GM23338 (cell line): ENCODE measurements at places on chromosomes 5 and 9. TPM values are rescaled to one million over a fixed set of nuclear protein-coding genes. Genes with fewer than 3 reads are reported as not detected.

- H3K4me3 ChIP-seq: no peak overlapping the region
- no peaks in the 10 kb centered on the region for H3K4me1 ChIP-seq
- no peaks in the 10 kb centered on the region for H3K27me3 ChIP-seq
- no peak for DNase-seq
- peaks cover 4% of the 10 kb centered on the region; the same call in 1 of the 2 replicates for H3K36me3 ChIP-seq
- no peak overlapping the region for H3K27ac ChIP-seq
Observed at GRCh38 chr5:71623221-71623794, 36.2 kb downstream of the MCCC2 start.

Gene C5
- total RNA-seq: 0.12 and 0.31 TPM in 2 replicates

DNA sequence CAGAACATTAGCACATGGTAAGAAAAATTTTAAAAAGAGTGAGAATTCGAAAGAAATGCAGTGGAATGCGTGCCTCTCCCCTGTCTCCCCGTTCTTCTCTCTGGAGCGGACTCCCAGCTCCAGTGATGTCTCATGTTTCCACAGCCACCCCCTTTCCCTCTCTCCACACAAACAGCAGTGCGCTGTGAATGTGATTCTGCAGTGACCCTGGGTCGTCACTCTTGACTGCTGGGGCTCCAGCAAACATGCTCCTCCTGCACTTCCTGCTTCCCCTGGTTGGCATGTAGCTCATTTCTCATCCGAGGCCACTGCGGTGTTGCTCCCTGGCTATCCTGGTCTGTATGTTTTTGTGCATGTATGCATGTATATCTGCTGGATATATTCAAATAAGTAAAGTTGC, 13.3 kb downstream of the PHF2 start:
- DNase-seq: no peak
- no peak overlapping the region for H3K4me3 ChIP-seq
- H3K27ac ChIP-seq: no peak overlapping the region
- H3K36me3 ChIP-seq: no peaks in the 10 kb centered on the region

DNA sequence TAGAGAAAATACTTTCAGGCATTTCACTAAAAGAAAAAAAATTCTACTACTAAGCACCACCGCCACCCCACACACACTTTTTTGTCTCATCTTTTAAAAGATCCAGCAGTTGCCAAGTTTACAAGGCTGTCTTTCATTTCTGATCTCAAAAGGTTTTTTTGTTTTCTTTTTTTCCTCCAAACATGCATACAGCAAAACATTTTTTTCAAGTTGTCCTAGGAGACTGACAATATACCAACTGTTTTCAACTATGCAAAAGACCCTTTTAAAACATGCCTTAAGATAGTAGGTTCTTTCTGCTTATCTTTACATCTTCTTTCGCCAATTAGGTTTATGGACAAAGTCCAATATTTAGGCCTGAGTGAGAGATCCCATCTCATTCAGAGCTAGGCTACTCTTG, 65.2 kb downstream of the HMHB1 start:
- DNase-seq: no peak
- H3K4me1 ChIP-seq: peaks cover 16% of the 10 kb centered on the region; the same call in 1 of the 2 replicates
- H3K27ac ChIP-seq: no peak overlapping the region
- no peaks in the 10 kb centered on the region for H3K36me3 ChIP-seq
- H3K4me3 ChIP-seq: no peak overlapping the region

GRCh38 chr5:79008362-79008761, 23.3 kb upstream of the ARSB start:
- H3K27ac ChIP-seq: no peak overlapping the region
- H3K27me3 ChIP-seq: no peaks in the 10 kb centered on the region
- H3K4me1 ChIP-seq: no peaks in the 10 kb centered on the region

DNA sequence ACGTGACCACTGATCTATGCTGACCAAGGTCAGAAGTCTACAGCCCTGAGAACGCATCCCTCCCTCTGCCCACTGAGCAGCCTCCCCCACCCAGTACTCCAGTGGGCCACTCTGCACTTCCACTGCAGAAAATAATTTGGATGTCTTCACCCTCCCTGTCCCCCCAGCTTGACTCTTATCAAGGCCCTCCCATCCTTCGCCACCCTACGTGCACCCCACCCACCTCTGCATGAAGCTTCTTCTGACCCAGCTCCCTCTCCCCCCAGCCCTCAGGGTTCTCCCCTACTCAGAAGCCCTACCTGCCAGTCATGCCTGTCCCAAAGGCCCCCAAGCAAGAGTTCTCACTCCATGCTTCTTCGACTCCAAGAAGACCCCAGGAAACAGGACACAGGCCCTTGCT, 138.5 kb upstream of the FSTL4 start:
- H3K36me3 ChIP-seq: no peaks in the 10 kb centered on the region
- no peaks in the 10 kb centered on the region for H3K4me1 ChIP-seq
- no peak overlapping the region for H3K4me3 ChIP-seq
- no peak for DNase-seq
- H3K27ac ChIP-seq: no peak overlapping the region

Gene SCGB3A2
- total RNA-seq: 27.0 and 36.1 TPM in 2 replicates

GRCh38 chr5:1807451-1808185, 6.4 kb downstream of the NDUFS6 start:
- 0 out of 2 replicates have a peak overlapping the region, but pooled peaks have one; percentile 59 for H3K27ac ChIP-seq
- no peak overlapping the region for H3K4me3 ChIP-seq
- DNase-seq: no peak
- H3K27me3 ChIP-seq: no peaks in the 10 kb centered on the region
- H3K4me1 ChIP-seq: no peaks in the 10 kb centered on the region; the same call in none of the 2 replicates

Gene NSG2
- total RNA-seq: not detected in 2 replicates

DNA sequence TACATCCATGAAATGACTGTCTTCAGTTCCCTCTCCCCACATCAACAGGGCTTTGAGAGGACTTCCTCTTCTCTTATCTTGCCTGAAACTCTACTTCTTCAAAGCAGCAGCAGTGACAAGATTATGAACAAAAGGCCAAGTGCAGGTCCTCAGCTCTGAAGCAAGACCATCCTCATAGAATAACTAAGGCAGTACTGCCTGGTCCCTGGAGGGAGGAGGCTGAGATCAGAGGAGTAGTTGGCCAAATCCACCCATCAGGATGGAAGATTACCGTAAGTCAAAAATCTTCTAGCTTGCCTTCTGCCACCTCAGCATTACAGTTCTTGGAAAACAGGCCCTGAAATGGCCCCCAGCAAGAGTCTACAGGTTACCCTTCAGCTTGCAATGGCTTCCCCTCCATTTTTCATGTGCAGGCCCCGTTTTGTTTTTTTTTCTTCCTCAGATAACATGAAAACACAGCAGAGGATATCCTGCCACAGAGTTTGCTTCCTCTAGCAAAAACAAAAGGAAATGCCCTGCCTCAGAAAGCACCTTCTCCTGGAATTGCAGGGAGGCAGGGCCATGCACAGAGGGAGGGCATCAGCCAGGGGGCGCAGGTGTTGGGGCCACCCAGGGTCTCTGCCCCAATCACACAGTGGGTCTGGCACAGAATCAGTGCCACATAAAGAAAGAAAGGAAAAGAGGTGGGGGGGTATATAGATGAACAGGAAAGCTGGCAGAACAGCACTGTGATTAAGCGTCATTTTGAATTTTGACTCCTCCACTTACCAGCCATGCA, 40.0 kb downstream of the KLHL3 start:
- no peaks in the 10 kb centered on the region for H3K27me3 ChIP-seq
- no peak overlapping the region for H3K27ac ChIP-seq
- peaks cover 4% of the 10 kb centered on the region; the same call in 1 of the 2 replicates for H3K36me3 ChIP-seq
- H3K4me3 ChIP-seq: no peak overlapping the region
- peak; percentile 47 for DNase-seq

DNA sequence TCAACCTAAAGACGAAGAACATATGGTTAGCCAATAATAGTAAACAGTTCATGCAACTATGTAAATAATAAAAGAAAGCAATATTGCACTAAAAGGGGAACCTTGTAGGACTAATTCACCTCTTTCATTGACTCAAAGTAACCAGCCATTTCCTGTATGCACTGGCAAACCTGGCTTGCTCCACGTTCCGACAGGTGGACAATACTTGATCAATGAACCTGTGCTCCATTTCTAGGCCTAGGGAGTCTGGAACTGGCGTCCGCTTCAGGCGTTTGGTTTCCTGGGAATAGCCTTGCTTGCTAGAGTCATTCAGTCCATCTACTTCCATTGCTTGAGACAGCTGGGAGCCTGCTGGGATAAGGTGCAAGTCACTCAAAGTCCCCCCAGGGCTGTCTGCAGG, 41.6 kb downstream of the PTAR1 start:
- no peak for DNase-seq
- H3K27me3 ChIP-seq: no peaks in the 10 kb centered on the region
- no peaks in the 10 kb centered on the region for H3K4me1 ChIP-seq

DNA sequence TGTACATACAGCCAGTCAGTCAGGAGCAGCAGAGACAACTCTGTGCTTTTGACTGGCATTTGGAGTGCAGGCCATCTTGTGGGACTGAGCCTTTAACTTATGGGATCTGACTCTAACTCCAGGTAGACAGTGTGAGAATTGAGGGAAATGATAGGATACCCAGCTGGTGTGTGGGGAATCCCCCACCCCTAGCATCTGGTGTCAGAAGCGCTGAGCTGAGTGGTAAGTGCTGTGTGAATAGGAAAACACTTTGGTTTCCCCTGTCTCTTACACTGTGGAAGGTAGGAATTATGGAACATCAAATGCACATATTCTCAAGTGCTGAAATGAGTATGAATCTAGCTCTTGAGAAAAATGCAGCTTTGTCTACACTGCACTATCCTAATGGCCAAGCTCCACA, 43.9 kb downstream of the CCDC125 start:
- no peaks in the 10 kb centered on the region for H3K36me3 ChIP-seq
- peaks cover 8% of the 10 kb centered on the region; the same call in 1 of the 2 replicates for H3K4me1 ChIP-seq
- no peaks in the 10 kb centered on the region for H3K27me3 ChIP-seq
- H3K4me3 ChIP-seq: no peak overlapping the region

GRCh38 chr9:4866239-4866969, 73.7 kb downstream of the RCL1 start:
- H3K27me3 ChIP-seq: no peaks in the 10 kb centered on the region
- H3K36me3 ChIP-seq: no peaks in the 10 kb centered on the region
- no peak for DNase-seq

DNA sequence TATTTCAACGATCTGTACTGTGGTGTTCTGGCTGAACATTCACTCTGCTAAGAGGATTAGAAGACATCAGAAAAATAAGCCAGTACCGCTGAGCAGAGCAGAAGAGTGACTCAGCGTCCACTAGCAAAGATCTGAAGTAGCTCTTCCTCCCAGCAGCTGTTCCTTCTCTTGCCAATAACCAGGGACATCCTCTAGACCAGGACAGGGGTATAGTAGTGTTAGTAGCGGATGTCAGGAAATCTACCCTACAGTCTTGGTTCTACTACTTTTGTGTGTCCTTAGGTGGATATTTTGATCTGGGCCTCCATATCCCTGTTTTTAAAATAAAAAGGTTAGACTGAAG, 103.6 kb downstream of the TSSK1B start:
- H3K27me3 ChIP-seq: no peaks in the 10 kb centered on the region
- H3K27ac ChIP-seq: no peak overlapping the region
- no peak for DNase-seq
- H3K36me3 ChIP-seq: no peaks in the 10 kb centered on the region

GRCh38 chr5:110852053-110852452, 113.2 kb downstream of the SLC25A46 start:
- DNase-seq: no peak
- H3K4me1 ChIP-seq: no peaks in the 10 kb centered on the region
- H3K4me3 ChIP-seq: no peak overlapping the region

GRCh38 chr9:82722561-82722960, 340.4 kb downstream of the RASEF start:
- no peak for DNase-seq
- H3K27me3 ChIP-seq: no peaks in the 10 kb centered on the region
- no peaks in the 10 kb centered on the region for H3K36me3 ChIP-seq
- H3K4me3 ChIP-seq: no peak overlapping the region

DNA sequence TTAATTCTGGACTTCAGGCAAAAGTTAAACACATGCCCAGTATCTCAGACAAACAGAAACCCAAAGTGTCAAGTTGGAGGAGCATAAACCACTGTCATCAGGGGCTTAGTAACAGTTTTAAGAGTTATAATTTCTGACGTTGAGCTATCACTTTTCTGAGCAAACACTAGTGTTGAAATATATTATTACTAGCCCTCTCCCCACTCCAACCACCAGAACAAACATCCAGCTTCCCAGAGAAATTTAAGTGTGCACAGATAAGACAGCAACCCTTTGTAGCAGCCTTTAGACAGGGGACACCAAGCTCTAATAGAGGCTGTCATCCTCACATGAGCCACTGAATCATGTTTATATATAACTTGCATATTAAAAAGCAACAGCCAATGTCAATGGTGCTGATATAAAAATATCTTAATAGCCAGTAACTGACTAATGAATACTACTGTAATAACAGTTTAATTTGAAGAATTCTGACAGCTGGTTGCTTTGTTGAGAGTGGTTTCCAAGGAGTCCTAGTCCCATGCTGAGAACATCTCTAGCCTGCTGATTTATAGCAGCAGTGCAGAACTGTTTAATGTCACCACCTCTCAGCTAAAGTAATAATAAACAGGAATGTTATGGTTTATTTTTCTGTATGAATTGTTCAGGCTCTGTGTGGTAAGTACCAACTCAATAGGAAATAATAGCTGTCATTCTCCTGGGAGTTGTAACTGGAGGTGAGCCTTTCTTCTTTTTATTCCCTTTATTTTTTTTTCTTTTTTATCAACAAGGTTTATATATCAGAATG, 528.7 kb upstream of the ZNF608 start:
- H3K27ac ChIP-seq: no peak overlapping the region
- DNase-seq: no peak
- no peak overlapping the region for H3K4me3 ChIP-seq
- H3K27me3 ChIP-seq: no peaks in the 10 kb centered on the region
- H3K36me3 ChIP-seq: no peaks in the 10 kb centered on the region; the same call in 1 of the 2 replicates

Gene SLC6A18
- total RNA-seq: not detected in 2 replicates

Gene PDGFRB
- 7.1 and 11.3 TPM in 2 replicates for total RNA-seq

GRCh38 chr9:8456344-8456743, 656.8 kb upstream of the DMAC1 start:
- H3K27me3 ChIP-seq: no peaks in the 10 kb centered on the region
- H3K27ac ChIP-seq: no peak overlapping the region
- no peak overlapping the region for H3K4me3 ChIP-seq

DNA sequence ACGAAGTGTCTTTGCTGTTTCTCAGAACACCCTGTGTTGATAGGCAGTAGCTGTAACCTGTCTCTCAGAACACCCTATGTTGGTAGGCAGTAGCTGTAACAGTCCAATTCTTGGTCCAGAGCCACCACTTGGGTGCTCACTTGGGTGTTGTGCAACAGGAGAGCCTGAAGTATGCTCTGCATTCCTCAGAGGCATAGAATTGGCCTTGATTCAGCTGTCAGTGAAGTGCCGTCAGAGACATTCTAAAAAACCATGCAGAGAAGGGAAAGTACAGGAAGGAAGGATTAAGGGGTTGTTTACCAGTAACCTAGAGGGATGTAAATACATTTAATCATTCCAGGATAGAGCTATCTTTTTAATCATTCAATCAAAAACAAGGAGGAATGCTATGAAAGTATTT, 231.2 kb downstream of the ARRDC3 start:
- H3K27me3 ChIP-seq: no peaks in the 10 kb centered on the region
- no peak overlapping the region for H3K4me3 ChIP-seq
- peak; percentile 28 for DNase-seq

Gene BHMT
- total RNA-seq: 2.3 and 4.2 TPM in 2 replicates

- H3K27me3 ChIP-seq: no peaks in the 10 kb centered on the region
- H3K4me3 ChIP-seq: no peak overlapping the region
- no peak overlapping the region for H3K27ac ChIP-seq
- DNase-seq: no peak
- H3K4me1 ChIP-seq: no peaks in the 10 kb centered on the region
Observed at GRCh38 chr9:91066042-91066415, 264.4 kb downstream of the SYK start.
